ENCODE measurements at places on chromosomes 13 and 19. TPM values are rescaled to one million over a fixed set of nuclear protein-coding genes. Genes with fewer than 3 reads are reported as not detected.

Gene PSG1
- not detected for total RNA-seq

Gene CD79A
- 0.61 TPM for total RNA-seq

Gene RNF17
- total RNA-seq = not detected

Gene ZNF320
- 15.3 TPM for total RNA-seq

Gene TUBB4A
- total RNA-seq = not detected

Gene KIR2DL1
- total RNA-seq = not detected

Gene CFD
- total RNA-seq = 0.08 TPM

Gene HAUS8
- 23.9 TPM for total RNA-seq

Gene TYROBP
- not detected for total RNA-seq

Gene C1QTNF9B
- total RNA-seq = not detected

Gene ELANE
- total RNA-seq = not detected

Gene IGFL3
- not detected for total RNA-seq

Gene SCGB2B2
- total RNA-seq = not detected

Gene DPF1
- total RNA-seq = 8.1 TPM

Gene NLRP4
- total RNA-seq = not detected

Gene IRGC
- total RNA-seq = not detected

Gene CEACAM6
- total RNA-seq = not detected

Gene PRSS57
- total RNA-seq = not detected

Gene NCR1
- not detected for total RNA-seq

Gene TMEM59L
- 0.20 TPM for total RNA-seq

Gene EDNRB
- 0.15 TPM for total RNA-seq

Gene RSPH6A
- not detected for total RNA-seq

Gene OLFM2
- total RNA-seq = not detected

Gene ASPDH
- total RNA-seq = not detected

Gene FBXO17
- total RNA-seq = 5.3 TPM

Gene FGF22
- not detected for total RNA-seq

Gene WDR87
- total RNA-seq = not detected

Gene SHD
- 97.9 TPM for total RNA-seq

Gene ZNF560
- 0.05 TPM for total RNA-seq

Gene PCDH9
- total RNA-seq = 4.2 TPM

Gene RUBCNL
- 1.8 TPM for total RNA-seq

Data from SJCRH30 (cell line).